ENCODE measurements at places on chromosomes 3 and 15. TPM values are rescaled to one million over a fixed set of nuclear protein-coding genes. Genes with fewer than 3 reads are reported as not detected.

CCR5 gene
- not detected for total RNA-seq

HYAL1 gene
- total RNA-seq, result not detected

KLF15 gene
- total RNA-seq, result 32.6 TPM

GRIP2 gene
- 0.76 TPM for total RNA-seq

FBLN2 gene
- 1.3 TPM for total RNA-seq

TXNRD3 gene
- 5.5 TPM for total RNA-seq

MANF gene
- total RNA-seq, result 106 TPM

CTDSPL gene
- 14.0 TPM for total RNA-seq

CLSTN2 gene
- 50.7 TPM for total RNA-seq

CLDN11 gene
- total RNA-seq, result not detected

KIF23 gene
- total RNA-seq, result 124 TPM

BFSP2 gene
- not detected for total RNA-seq

HCLS1 gene
- total RNA-seq, result 96.9 TPM

GRK7 gene
- total RNA-seq, result not detected

ARL6 gene
- total RNA-seq, result 8.4 TPM

SI gene
- total RNA-seq, result not detected

CHRFAM7A gene
- not detected for total RNA-seq

NT5DC2 gene
- 147 TPM for total RNA-seq

GOLGA6L10 gene
- total RNA-seq, result 3.1 TPM

TEX55 gene
- total RNA-seq, result not detected

ACP3 gene
- total RNA-seq, result 13.9 TPM

COL6A5 gene
- total RNA-seq, result 0.32 TPM

A4GNT gene
- total RNA-seq, result not detected

SPRED1 gene
- total RNA-seq, result 17.3 TPM

GOLGA6D gene
- 0.13 TPM for total RNA-seq

PPP1R14D gene
- total RNA-seq, result not detected

SLC12A6 gene
- 17.2 TPM for total RNA-seq

SCG5 gene
- 3.1 TPM for total RNA-seq

Data from A673 (cell line).